Activated CD8-positive, alpha-beta memory T cell treated with anti-CD3 and anti-CD28 coated beads for 24 hours (primary cell): ENCODE measurements at places on chromosomes 1 and 21.

DNA sequence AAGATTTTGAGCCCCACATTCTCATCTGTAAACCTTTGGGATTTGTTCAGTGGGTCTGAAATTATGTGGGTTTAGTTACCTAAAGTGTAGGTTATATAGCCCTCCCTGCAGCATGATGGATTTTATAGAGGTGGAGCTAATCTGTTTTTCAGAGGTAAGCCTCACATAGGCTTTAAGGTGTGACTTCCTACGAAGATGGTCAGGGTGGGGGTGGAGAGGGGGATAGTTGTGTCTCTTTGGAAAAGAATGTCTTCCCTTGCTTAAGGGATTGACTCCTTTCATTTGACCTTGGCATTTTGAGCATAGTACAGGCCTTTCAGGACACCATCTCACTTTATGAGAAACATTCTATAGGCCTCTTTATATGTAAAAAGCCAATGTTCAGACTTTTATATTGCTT lies 3.4 kb downstream of the CACHD1 start:
- DNase-seq = no peak

- no peak for DNase-seq
Measured at GRCh38 chr1:239237912-239238311, 148.5 kb upstream of the CHRM3 start.

DNA sequence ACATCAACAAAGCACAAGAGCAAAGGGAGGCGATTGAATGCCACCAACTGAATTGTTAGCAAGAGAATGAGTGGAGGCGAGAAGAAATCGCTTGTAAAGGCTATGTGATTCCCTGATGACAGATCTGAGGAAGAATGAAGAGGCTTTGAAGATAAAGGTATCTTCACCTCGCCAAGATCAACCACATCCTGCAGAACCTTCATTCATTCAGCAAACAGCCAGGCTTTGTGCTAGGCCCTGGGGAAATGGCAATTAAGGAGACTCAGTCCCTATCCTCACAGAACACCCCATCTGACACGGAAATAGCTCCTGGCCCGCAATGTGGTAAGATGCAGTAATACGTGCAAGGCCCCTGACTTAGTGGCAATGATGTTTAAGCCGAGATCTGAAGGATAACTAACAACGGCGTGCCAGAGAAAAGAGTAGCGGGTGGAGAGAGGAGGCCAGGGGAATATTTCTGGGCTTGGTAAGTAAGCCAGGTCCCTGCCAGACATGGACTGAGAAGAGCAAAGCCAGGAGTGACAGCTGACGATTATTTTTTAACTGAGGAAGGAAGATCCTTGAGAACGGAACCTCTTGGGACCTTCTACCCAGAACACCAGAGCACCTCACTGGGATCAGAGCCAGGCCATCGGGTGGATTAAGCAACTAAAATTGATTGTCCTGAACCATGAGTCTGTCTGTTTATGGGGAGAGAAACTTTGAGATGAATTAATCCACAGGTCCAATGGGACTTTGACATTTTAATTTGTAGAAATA lies 4.6 kb upstream of the VSIG8 start:
- DNase-seq = no peak

DNA sequence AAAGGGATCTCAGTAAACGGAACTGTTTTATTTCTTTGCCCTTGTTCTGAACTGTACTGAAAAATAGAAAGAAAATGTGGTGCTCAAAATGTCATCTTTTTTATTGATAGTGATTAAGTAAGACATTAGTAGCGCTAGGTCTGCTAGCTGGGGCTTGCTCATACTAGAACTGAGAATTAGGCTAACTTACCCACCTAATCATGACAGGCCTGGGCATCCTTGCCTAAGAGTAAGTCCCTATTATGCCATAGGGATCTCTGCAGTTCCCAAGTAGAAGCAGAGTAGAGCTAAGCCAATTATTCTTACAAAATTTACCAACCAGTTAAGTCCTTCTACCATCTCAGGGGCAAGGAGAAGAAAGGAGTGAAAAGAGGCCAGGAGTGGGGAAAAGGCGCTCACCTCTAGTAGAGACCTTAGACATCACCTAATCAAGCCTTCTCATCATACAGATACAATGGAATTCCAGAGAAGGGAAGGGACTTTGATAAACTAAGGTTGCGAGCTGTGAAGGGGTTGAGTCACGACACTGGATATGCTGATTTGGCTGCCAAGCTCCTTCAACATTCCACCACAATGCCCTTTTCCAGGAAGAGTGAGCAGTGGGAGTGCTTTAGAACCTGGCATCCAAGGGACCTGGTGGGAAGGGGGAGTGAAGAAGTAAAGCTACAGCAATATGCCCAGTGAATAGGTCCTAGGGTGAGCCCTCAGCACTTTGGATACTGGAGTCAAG lies 27.7 kb upstream of the RPTN start:
- DNase-seq = no peak

- DNase-seq = no peak
Measured at GRCh38 chr1:110113551-110113950, 1.3 kb downstream of the UBL4B start.

DNA sequence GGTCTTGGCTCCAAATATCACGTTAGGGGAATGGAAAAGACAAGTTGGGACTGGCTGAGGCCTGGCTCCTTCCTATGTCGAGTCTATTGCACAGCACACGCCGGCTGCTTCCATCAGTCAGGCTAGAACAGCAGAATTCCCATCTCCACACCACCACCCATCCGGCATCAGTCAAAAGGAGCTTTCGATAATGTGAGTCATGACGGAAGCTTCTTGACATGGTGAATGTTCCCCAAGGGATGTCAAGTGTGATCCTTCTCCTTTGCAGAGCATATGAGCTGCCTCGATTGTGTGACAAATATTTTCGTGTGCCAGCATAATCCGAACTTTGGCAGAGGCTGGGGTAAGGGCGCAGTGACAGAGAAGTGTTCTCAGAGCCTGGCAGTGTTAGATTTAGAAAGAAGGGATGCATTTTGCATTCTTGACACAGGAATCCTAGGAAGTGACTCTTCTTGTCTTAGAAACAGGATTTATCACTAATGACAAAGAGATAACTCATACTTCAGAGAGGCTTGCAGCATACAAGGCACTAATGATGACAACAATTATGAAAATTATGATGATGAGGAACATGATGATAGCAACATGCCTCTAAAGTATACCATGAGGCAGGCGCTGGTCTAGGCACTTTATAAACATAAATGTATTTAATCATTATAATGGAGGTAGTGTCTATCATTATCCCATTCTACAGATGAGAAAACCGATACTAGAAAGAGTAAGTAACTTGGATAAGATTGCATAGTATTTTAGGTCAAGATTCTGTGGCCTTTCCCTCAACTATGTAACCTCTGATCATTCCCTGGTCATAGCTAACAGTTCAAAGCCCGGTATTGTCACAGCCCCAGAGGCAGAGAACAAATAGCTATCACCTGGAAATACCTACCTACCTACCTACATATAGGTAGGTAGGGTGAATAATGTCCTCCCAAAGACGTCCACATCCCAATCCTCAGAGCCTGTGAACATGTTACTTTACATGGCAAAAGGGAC lies 135.0 kb downstream of the KCNJ6 start:
- no peak for DNase-seq

- peak; percentile 88 for DNase-seq
Measured at GRCh38 chr1:24199291-24199900, 12.3 kb upstream of the IFNLR1 start.
